Renal pelvis (tissue), 12 donors: ENCODE measurements at places on chromosomes 16 and 17. TPM values are rescaled to one million over a fixed set of nuclear protein-coding genes. Genes with fewer than 3 reads are reported as not detected.

PHF12 gene
- polyA plus RNA-seq = 55.0 TPM

EIF1 gene
- 684 TPM for polyA plus RNA-seq

GRCh38 chr17:62727916-62728672 is 80.0 kb downstream of the MARCHF10 start:
- no peak for DNase-seq

- no peak for DNase-seq
These were observed 124.8 kb downstream of the MRM1 start for GRCh38 chr17:36726199-36726598.

GRCh38 chr17:81400154-81400977 is 5.1 kb downstream of the BAHCC1 start:
- DNase-seq = no peak
